ENCODE measurements at places on chromosomes 7 and 10. TPM values are rescaled to one million over a fixed set of nuclear protein-coding genes. Genes with fewer than 3 reads are reported as not detected.

OR9A2 gene
- not detected for total RNA-seq

GPC2 gene
- 2.3 TPM for total RNA-seq

CHST3 gene
- total RNA-seq: 29.9 TPM

LRMDA gene
- 1.0 TPM for total RNA-seq

TWIST1 gene
- total RNA-seq: 31.2 TPM

AOAH gene
- total RNA-seq: not detected

HKDC1 gene
- total RNA-seq: 2.1 TPM

DNAH11 gene
- 0.33 TPM for total RNA-seq

WASHC2A gene
- total RNA-seq: 64.2 TPM

ANKRD30A gene
- total RNA-seq: not detected

TFPI2 gene
- total RNA-seq: 14.4 TPM

ZFYVE27 gene
- total RNA-seq: 16.9 TPM

STAG3 gene
- total RNA-seq: 0.50 TPM

PARD3 gene
- total RNA-seq: 46.4 TPM

AS3MT gene
- total RNA-seq: 8.1 TPM

TMEM196 gene
- not detected for total RNA-seq

All from fibroblast of lung (primary cell).